A172 (cell line): ENCODE measurements at places on chromosomes 4 and X.

DNA sequence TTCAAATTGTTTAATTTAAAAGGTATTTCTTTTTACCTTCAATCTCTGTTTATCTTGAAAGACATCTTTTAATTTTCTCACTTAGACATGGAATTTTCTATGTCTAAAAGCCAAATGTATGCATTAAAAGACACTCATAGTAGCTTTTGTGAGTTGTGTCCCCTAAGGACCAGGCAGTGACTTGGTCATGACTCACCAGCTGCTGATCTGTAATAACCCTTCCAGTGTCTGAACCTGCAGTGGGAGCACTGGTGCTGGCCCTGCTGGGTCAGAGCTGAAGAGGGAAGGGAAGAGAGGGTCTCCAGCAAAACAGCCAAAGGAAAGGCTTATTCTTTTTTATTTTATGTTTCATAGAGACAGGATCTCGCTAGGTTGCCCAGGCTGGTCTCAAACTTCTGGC is 31.1 kb upstream of the SH3D19 start:
- DNase-seq: peak; percentile 58

GRCh38 chrX:38150993-38151392 is 69.7 kb downstream of the SRPX start:
- DNase-seq: no peak

- no peak for DNase-seq
Observed at GRCh38 chr4:4803912-4804296, 55.6 kb upstream of the MSX1 start.

GRCh38 chrX:56233682-56234081 is 1.5 kb downstream of the KLF8 start:
- DNase-seq: no peak

DNA sequence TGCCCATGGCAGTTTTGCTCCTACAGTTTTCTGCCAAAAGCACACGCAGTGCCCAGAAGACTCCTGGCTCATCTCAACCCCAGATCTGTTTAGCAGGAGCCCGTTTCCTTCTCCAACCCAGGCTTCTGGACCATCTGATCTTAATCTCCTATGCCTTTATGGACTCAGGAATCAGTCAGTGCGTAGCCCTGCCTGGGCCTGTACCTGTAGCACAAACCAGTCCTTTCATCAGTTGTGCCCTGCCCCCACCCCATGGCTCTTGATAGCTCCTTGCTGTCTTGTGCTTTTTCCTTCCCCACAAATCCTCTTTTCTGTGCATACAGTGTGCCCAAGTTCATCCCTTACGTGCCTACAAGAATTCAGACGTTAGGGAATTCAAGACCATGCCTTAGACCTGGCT is 1.5 kb downstream of the ZNF718 start:
- no peak for DNase-seq

DNA sequence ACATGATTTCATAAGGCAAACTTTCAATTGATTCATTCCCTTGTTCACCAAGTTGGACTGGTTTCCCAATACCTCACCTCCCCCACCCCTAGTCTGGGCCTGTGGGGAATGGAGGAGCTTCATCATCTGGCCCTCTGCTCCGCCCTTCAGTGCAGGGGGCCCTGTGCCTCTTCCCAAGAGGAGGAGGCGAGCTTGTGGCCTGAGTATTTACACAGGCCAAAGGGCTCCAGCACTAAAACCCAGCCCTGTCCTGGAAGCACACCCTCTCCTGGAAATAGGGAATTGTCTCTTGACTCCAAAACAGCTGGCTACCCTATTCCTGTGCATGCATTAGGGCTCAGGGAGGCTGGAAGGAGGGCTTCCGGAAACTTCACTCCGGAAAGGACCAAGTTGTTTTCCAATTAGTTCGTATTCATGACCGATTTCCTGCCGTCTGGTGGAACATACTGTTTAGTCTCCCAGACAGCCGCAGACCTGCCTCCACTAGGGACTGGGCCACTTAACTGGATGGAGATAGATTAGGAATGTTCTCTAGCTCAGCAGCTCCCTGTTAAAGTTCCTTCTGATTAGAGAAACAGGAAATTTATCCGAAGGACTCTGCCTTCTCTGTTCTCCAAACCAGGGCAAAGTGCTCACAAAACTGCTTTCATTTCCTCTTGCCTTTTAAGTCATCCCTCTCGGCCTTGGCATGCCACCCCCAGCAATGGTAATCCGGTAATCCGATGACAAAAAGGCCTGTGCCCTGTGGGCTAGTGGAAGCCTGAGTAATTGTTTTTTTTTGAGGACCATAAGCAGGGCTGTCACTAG is 5.8 kb downstream of the SRPX2 start:
- no peak for DNase-seq

- DNase-seq: no peak
Observed at GRCh38 chr4:180099957-180100356, 2143.2 kb upstream of the TENM3 start.

DNA sequence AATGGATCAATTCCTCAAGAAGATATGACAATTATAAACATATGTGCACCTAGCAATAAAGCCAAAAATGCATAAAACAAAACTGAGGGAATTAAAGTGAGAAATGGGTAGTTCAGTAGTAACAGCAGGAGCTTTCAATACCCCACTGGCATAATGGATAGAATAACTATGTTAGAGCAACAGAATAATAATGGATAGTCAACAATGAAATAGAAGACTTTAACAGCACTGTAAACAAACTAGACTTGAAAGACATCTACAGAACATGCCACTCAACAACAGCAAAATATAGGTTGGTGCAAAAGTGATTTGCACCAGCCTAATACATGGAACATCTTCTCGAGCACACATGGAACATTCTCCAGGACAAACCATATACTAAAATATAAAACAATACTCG is 20.0 kb upstream of the MBNL3 start:
- DNase-seq: no peak

DNA sequence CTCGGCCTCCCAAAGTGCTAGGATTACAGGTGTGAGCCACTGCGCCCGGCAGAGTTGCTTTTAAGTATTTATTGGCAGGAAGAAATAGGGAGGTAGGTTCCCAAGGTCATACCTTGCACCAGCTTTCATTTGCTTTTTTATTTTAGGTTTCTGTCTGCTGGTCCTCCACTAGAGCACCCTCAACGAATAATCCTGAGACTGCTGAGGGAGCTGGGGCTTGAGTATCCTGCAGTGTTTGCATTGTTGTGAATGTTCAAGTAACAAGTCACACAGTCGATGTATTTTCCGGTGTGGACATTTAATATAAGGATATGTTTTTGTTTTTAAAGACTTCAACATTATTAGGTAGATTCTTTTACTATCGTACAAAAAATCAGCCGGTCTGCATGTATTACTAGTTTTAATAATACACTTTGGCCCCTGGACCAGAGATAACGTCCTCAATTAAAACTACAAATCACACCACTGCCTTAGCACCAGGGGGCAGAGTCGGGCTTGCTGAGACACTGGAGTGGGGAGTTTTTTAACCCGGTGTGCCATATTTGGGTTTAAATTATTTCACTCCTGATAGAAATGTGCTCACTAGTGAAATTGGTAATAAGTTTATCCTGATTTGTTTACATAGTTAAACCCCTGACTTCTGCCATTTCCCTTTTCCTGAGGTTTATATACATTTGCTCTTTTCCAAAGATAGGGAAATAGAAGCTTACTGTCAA is 11.6 kb downstream of the SMIM20 start:
- DNase-seq: no peak

DNA sequence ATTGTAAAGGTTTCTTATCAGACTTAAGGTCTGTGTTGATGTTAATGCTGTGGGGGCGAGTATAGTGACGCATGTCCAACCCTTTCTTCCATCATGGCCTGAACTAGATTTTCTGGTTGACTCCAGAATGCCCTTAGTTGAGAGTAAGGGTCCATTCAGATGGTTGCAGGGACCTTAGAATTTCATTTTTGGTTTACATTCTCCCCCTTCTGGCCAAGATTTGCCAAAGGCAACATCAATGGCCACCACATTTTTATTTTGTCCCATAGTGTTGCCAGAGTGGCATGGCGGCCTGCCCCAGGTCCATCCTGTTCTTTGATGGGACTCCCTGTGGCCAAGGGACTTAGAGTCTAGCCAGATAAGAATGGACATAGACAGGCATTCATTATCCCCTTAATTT is 368.5 kb downstream of the GPM6A start:
- DNase-seq: no peak

GRCh38 chr4:3338321-3338838 is 45.6 kb downstream of the RGS12 start:
- peak; percentile 4 for DNase-seq

GRCh38 chr4:148112231-148112982 is 329.8 kb downstream of the NR3C2 start:
- DNase-seq: peak; percentile 39

GRCh38 chrX:41351923-41352322 is 18.0 kb downstream of the DDX3X start:
- no peak for DNase-seq

- DNase-seq: no peak
Observed at GRCh38 chrX:153692611-153693156, 5.0 kb downstream of the SLC6A8 start.

DNA sequence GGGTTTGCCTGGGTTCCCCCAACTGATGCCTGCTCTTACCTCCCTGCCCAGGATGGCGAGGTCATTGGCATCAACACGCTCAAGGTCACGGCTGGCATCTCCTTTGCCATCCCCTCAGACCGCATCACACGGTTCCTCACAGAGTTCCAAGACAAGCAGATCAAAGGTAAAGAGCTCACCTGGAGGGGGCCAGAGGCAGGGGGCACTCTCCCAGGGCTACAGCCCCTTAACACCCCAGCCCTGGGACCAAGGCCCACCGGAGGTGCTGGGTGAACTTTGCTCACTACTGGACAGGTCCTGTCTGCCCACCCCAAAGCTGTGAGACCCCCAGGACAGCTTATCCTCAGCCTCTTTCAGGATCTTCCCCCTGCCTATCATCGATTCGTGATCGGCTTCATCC is 24.5 kb downstream of the HTRA3 start:
- DNase-seq: no peak
